ENCODE measurements at places on chromosomes 13 and 19.

DNA sequence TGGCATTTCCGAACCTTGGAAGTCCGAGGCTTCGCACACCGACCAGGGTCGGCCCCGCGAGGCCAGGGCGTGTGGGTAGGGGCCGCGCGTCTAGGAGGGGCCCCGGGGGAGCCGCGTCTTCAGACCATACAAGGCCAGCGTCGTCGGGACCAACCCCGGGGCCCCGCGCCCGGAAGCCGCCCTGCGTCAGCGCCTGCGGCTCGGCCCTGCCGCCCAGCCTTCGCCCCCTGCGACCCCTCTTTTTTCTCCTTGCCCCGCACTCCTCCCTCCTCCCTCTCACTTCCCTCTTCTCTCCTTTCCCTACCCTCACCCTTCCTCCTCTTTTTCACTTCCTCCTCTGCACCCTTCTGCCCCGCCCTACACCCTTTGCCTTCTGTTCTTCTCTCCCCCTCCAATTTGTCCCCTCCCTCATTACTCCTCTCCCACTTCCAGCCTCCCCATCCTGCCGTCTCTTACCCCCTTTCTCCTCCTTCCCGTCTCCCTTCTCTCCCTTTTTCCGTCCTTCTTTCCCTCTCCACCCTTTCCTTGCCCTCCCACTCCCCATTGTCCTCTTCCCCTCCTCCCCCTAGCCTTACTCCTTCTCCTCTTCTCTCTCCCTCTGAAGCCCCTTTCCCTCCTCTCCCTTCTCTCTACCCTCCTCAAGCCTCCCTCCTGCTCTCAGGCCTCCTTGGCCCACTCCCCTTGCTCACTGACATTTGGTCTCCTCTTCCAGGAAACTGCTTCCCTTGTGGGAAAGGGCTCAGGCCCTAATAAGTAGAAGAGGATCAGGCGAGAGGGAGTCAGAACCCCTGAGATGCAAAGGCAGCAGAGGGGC lies 2.2 kb upstream of the PLEKHG2 start:
- DNase-seq: no peak

DNA sequence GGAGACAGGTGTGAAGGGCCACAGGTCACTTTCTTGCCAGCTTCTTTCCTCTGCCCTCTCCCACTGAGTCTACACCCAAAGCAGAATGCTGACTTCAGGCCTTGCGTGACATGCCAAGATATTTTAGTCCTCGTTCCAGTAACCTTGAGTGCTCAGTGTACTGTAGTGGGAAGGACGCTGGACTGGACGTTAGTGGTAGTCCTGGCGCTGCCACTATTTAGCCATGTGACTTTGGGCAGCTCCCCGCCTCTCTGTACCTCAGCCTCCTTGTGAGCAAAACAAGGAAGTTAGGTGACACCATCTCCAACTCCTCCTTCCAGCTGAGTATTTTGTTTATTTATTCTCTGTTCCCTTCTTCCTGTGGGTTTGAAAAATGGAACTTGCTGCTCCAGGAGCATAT lies 86.1 kb downstream of the FRY start:
- DNase-seq: no peak

GRCh38 chr19:4058693-4059452 lies 7.8 kb downstream of the ZBTB7A start:
- DNase-seq: no peak

DNA sequence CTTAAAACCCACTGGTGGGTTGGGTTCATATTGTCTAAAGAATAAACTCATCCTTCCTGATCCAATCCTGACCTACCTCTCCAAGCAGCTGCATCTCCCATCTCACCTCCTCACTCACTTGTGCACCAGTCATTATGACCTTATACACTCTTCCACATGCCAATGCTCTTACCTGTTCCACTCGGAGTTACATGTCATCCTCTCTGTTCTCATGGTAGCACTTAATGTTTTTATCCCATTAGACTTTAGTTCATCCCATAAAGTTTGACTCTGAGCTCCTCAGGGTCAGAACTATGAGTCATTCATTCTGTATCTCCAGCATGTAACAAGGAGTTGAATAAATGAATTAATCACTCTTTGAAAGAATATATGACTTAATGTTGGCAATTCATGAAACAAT lies 330.2 kb downstream of the KLF12 start:
- no peak for DNase-seq

GRCh38 chr13:54402495-54402894 lies 1373.9 kb downstream of the OLFM4 start:
- no peak for DNase-seq

GRCh38 chr13:69450245-69450644 lies 657.4 kb upstream of the ATXN8OS start:
- no peak for DNase-seq

GRCh38 chr13:40116008-40116407 lies 460.5 kb downstream of the COG6 start:
- no peak for DNase-seq

DNA sequence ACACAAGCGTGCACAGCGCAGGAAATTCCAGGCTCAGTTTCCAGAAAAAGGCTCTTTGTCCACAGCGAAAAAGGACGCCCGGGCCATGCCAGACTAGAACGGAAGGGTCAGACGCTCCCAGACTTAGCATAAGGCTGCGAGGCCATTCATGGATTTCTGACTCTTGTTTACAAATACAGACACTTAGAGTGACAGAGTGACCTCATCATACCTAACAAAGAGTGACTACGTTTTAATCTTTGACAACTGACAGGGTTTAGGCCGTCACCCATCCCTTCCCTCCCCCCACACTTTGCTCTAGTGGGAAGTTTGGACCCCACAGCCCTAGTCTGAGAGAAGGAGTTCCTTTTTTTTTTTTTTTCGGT lies 418 bp upstream of the ZNF709 start:
- no peak for DNase-seq

DNA sequence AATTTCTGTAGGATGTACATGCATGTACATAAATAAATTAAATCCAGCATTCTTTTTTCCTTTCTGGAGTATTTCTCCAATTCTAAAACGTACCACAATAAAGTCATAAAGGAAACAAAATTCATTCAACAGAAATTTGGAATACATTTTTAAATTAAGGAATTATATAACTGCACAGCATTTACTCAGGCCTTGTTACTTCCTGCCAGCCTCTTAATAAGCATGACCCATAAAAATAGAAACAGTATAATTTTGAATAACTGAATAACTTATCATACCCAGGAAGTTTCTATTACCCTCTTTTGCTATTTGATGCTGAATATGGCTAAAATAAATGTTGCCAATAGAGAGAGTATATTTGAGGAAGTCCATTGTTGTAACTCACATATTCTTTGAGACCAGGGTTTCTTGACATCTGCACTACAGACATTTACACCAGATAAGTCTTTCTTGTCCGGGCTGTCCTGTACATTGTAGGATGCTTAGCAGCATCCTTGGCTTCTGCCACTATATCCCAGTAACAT lies 178.2 kb downstream of the KLF12 start:
- DNase-seq: no peak

- no peak for DNase-seq
Observed at GRCh38 chr19:40810160-40810559, 11.2 kb downstream of the EGLN2 start.

DNA sequence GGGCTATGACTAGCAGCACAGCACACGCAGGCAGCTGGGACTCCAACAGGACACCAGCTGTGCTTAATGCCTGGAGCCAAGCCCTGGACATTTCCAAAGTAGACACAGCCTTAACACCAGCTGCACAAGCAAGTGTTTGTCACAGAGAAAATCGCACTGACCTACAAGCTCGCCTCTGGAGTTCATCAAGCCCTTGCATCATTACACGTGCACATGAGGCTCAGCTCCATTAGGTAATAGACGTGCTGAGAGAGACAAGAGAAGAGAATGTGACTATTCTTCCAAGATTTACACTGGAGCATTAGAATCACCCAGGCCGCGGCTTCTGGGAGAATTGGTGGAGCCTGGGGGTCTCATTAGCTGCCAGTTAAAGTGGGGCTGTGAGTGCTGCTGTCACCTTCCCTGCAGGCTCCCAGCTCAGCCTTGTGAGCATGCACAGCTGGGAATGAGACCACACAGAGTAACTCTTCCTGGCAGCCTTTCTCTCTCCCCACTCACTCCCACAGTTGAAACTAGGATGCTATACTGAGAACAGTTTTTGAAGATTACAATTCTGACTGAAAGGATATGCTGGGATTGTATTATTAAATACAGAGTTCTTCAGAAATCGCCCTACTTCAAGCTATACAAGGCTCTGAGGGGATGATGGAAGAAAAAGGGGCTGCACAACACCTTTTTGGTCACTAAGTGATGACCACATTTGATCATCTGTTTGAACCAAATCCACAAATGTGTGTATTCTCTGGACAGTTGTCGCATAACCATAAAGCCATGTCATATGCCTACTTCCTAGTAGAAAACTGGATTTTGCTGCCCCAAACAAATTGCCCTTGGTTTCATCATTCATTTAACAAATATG lies 10.5 kb downstream of the STOML3 start:
- DNase-seq: peak; percentile 73

DNA sequence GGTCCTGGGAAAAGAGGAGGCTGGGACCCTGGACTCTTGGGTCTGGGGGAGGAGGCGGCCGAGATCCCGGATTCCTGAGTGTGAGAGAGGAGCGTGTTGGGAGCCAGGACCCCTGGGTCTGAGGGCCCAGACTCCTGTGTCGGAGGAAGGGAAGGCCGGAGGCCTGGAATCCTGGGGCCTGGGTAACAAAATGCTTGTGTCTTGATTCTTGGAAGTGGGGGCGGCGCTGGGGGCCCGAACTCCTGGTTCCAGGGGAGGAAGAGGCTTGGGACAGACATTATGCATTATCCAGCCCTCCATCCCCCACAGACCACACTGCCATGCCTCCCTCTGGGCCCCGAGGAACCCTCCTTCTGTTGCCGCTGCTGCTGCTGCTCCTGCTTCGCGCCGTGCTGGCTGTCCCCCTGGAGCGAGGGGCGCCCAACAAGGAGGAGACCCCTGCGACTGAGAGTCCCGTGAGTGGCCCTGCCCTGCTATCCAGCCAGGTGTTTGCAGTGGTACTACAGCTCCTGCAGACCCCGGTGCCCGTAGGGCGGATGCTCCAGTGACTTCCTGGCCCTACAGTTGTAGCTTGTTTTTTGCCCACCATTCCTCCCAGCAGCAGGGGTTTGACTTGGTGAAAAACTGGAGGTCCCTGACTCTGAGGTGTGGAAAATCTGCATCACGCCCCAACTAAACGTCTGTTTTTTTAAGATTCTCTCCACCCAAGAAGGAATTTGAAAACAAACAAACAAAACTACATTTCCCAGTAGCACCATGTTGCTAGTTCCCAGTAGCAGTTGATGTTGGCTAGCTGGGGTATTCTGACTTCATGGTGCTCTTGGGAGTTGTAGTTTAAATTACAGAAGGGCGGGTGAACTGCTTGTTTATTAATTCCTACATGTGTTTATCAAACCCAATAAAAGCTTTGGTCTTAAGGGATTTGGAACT lies 630 bp downstream of the NUCB1 start:
- DNase-seq: peak; percentile 3

- no peak for DNase-seq
Observed at GRCh38 chr19:10352764-10353671, 13.6 kb upstream of the ICAM3 start.

GRCh38 chr13:40777166-40777808 lies 6.3 kb upstream of the MRPS31 start:
- peak; percentile 79 for DNase-seq

- no peak for DNase-seq
Observed at GRCh38 chr19:29683009-29683408, 17.7 kb downstream of the PLEKHF1 start.

GRCh38 chr13:75329097-75329496 lies 152.9 kb downstream of the TBC1D4 start:
- no peak for DNase-seq

DNA sequence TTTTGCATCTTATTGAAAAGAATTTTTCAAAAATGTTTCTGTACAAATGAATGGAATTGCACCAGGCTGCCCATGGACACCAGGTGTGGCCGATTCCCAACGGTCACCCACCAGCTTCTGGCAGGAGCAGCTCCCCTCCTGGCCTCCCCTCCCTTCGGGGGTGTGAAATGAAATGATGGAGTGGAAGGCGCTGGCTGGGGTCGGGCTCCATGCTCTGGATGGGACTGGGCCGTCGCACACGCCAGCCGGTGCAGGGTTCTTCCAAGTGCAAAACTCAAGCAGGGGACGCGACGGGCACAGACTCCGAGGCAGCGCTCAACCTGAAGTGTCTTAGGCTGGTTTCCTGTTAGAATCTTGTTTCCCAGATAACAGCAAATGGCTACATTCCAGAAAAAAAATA lies 21.9 kb downstream of the C19orf44 start:
- DNase-seq: no peak

DNA sequence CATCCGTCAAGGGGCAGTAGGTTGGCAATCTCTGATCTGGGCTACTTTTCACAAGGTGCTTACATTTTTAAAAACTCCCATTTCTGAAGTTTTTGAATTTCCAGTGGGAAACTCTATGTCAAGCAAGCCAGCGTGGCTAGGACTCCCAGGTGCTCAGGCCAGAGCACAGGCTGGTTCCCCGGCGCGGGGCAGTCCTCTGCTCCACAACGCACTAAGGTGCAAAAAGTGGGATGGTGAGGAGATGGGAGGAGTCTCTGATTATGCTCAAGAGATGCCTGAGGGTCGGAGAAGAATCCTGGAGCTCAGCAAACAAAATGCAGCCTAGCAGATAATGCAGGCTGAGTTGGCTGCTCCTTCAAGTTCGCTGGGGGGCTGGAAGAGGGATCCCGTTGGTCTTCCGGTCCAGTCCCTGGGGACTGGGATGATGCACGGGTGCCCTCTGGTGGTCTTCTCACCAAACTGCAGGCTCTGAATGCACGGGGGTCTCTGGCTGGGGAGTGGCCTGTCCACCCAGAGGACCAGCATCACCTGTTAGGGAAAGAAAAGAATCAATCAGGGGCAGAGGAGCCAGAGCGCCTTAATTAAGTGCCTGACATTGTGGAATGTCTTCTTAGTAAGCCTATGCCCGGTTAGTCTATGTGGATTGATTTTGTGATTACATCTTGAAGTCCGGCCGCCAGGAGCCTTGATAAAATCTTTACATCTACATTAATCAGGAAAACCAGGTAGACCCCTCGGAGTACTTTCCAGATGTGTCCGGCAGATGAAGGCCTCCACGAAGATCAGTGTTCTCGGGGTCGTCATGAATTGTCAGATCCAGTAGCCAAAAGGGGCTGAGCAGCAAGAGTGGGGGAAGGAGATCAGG lies 244.4 kb upstream of the MAB21L1 start:
- DNase-seq: peak; percentile 28

- DNase-seq: peak; percentile 34
Observed at GRCh38 chr19:1266129-1266915, 2.8 kb upstream of the CIRBP start.

- DNase-seq: no peak
Observed at GRCh38 chr19:57067440-57067839, 52.3 kb upstream of the USP29 start.

- no peak for DNase-seq
Observed at GRCh38 chr19:51470966-51471365, 7.4 kb upstream of the CEACAM18 start.

- DNase-seq: no peak
Observed at GRCh38 chr19:6039566-6040225, 61.8 kb upstream of the RANBP3 start.

- DNase-seq: no peak
Observed at GRCh38 chr19:12314553-12314952, 18.9 kb downstream of the ZNF563 start.

- DNase-seq: no peak
Observed at GRCh38 chr19:38551450-38551813, 66.3 kb downstream of the MAP4K1 start.

GRCh38 chr19:52138278-52138982 lies 1.3 kb downstream of the ZNF616 start:
- no peak for DNase-seq

GRCh38 chr13:68551701-68552522 lies 1321.8 kb upstream of the PCDH9 start:
- no peak for DNase-seq

GRCh38 chr19:55223291-55224037 lies 5.1 kb downstream of the TMEM86B start:
- no peak for DNase-seq

GRCh38 chr19:28117143-28117542 lies 1095.8 kb downstream of the UQCRFS1 start:
- DNase-seq: no peak
